Inflammatory macrophage treated with lipopolysaccharide for 4 hours (primary cell): ENCODE measurements at places on chromosomes 6 and 20.

DNA sequence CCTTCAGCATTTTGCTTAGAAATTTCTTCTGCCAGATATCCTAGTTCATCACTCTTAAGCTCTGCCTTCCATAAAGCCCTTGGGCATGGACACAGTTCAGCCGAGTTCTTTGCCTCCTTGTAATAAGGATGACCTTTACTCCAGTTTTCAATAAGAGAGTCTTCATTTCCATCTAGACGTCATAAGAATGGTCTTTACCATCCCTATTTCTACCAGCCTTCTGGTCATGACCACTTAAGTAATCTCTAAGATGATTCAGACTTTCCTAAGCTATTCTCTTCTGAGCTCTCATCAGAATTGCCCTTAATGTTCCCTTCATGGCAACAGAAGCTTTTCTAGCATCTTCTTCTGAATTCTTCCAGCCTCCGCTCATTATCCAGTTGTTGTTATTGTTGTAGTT, 126.1 kb downstream of the TFAP2C start:
- DNase-seq, result no peak

GRCh38 chr6:142913511-142914047, 31.4 kb downstream of the HIVEP2 start:
- peak; percentile 94 for DNase-seq

GRCh38 chr6:85997206-85997605, 354.5 kb upstream of the SYNCRIP start:
- no peak for DNase-seq

GRCh38 chr6:6697620-6698019, 109.1 kb downstream of the LY86 start:
- peak; percentile 59 for DNase-seq

GRCh38 chr6:74579794-74580193, 626.1 kb downstream of the COL12A1 start:
- DNase-seq, result no peak

- peak; percentile 31 for DNase-seq
These were observed 35.1 kb downstream of the SNRNP48 start for GRCh38 chr6:7624796-7625710.

DNA sequence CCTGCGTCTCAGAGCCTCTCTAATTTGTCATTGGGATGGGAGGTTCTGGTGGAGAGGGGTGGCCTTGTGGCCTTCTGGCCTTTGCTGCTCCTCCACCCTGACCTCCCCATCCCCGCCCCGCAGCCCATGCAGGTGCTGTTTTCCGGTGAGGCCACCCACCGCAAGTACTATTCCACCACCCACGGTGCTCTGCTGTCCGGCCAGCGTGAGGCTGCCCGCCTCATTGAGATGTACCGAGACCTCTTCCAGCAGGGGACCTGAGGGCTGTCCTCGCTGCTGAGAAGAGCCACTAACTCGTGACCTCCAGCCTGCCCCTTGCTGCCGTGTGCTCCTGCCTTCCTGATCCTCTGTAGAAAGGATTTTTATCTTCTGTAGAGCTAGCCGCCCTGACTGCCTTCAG, 171.8 kb upstream of the RNF24 start:
- DNase-seq, result no peak

DNA sequence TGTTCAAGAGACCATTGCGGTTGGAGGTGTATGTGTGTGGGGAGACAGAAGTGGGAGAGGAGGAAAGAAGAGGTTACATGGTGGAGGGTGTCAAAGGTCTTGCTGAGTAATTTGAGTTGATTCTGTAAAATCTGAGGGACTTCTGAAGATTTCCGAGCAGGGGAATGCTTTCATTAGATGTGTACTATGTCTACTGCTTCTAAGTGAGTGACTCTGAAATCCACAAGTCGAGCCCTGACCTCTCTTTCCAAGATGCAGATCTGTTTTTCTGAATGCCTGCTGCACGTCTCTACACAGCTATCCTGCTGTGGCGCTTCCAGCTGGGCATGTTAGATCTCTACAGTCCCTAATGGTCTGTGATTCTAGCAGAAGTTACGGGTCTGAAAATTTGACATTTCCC, 209.8 kb downstream of the ATXN1 start:
- no peak for DNase-seq

- no peak for DNase-seq
These were observed 396.0 kb upstream of the BTBD3 start for GRCh38 chr20:11521476-11522365.

GRCh38 chr20:57658833-57659516, 38.7 kb upstream of the ZBP1 start:
- DNase-seq, result no peak

DNA sequence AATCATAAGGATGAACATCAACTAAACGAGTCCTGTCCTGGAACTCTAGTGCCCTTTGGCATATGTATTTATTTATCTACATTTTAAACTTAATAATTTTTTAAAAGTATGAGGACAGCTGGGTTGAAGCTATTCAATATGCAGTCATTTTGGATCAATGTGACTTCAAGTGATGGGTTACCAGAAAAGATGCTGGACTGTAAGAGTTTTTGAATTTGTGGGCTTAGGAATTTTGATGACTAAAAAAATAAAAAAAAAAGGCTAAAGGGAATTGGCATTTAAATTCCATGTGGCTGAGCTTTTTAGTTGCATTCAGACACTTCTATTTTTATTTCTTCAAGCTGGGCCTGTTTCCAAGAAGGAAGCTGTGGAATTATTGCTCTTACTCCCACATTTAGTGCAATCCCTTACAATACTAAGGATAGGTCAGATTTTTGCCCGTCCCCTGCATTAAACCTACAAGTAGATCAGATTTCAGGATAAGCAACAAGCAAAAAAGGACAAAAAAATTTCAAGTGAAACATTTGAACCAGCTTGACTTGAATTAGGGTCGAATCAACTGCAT, 704.2 kb upstream of the CITED2 start:
- no peak for DNase-seq
